Adrenal gland (tissue), 19 donors: ENCODE measurements at places on chromosomes 5 and 9. TPM values are rescaled to one million over a fixed set of nuclear protein-coding genes. Genes with fewer than 3 reads are reported as not detected.

The PDLIM7 gene
- polyA plus RNA-seq, result 246 TPM

DNA sequence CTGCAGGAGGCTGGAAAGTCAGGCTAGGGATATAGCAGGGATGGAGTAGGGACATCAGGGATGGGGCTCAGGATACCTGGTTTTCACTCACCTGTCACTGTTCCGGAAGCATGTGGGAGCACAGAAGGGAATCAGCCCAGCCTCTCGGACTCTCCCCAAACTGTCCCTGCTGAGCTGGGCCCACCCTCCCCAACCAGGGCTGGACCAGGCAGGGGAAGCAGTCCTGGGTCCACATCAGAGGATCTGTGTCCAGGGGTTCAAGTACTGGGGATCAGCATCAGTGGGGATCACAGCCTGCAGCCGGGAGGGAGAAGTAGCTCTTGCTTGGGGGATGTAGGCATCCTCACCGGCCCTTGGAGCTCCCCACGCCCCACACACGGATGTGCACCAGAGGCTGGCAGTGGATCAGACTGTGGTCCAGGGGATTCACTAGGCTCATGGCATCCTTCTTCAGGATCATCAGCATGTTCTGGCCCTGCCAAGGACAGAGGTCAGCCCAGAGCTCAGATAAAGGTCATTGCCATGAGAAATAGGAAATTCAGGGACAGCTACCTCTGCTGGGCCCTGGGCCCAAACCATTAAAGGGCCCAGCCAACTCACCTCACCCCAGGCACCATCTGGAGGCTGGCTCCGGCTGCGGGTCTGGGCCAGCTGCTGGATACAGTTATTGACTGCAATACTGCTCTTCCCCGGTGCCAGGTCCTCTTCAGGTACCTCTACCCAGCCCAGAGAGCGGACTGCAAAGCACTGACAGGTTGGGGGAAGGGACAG, 2.5 kb downstream of the APBB3 start:
- no peak for DNase-seq

DNA sequence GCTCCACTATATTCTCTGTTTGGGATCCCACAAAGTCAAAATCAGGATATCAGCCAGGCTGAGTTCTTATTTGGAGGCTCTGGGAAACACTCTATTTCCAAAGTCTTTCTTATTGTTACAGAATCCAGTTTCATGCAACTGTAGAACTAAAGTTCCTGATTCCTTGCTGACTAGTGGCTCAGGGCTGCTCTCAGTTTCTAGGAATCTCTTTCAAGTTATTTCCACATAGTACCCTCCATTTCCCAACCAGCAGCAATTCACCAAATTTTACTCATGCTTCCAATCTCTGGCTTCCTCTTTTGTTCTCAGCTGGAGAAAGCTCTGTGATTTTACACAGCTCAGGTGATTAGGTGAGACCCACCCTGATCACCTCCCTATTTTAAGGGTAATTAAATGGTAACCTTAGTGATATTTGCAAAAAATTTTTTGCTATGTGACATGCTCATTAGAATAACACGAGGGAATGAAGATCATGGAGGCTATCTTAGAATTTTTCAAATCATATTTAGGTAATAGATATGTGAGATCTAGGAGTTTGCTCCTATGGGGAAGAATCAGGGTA, 794.9 kb upstream of the ARRDC3 start:
- no peak for DNase-seq

DNA sequence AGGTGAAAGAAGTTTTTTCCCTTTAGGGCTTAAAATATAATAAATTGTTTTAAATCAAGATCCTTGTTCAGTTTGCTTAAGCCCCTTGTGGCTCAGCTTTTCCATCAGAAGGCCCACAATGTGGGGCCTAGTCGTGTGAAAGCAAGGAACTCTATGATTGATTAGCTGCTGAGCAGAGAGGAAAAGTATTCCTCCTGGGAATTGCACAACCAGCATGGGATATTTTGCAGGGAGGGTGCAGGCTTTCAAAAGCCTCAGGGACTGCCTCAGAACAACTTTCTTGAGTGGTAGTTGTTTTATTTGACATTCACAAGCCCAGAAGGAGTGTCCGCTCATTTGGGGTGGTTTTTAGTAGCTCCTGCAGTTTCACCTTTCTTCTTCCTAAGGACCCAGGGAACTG, 19.8 kb downstream of the TTC23L start:
- no peak for DNase-seq

GRCh38 chr9:108783731-108784495, 71.9 kb downstream of the ACTL7B start:
- no peak for DNase-seq

DNA sequence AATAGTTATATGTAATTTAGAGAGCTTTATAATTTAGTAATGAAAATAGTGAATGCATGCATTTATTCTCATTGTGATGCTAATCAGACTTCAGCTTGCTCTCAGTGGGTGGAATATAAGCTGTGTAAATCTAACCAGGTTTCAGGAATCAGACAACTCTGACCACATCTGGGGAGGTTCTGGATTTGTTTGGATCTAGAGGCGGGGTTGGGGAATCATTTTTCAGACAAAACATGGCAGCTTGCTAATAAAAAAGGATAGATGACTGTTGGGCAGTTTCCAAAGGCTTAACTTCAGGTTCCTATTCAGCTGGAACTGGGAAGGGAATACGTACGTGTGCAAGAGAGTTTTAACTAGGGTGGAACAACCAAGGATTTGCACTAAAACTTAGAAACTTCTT, 43.2 kb upstream of the MAMDC2 start:
- DNase-seq, result no peak
